ENCODE measurements at places on chromosomes 5 and 9.

DNA sequence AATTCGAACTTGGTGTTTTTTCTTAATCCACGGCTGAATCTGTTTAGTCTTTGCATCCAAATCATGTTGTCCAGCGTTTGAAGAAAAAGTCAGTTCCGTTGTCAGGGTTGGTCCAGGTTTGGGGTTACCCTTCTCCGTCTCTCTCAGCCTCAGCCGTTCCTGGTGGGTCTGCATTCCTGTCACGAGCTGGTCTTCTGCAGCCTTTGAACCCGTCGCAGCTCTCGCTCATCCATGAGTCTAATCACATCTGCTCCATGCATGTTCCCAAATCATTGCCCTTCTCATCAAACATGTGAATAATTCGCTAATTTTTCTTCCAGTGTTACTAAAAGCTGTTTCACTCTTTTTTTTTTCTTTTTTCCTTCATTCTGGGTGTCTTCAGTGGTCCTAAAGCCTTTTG lies 39.0 kb upstream of the EXOC3 start:
- DNase-seq: no peak

- DNase-seq: no peak
These were observed 280.4 kb upstream of the PTGER4 start for GRCh38 chr5:40399349-40399748.

DNA sequence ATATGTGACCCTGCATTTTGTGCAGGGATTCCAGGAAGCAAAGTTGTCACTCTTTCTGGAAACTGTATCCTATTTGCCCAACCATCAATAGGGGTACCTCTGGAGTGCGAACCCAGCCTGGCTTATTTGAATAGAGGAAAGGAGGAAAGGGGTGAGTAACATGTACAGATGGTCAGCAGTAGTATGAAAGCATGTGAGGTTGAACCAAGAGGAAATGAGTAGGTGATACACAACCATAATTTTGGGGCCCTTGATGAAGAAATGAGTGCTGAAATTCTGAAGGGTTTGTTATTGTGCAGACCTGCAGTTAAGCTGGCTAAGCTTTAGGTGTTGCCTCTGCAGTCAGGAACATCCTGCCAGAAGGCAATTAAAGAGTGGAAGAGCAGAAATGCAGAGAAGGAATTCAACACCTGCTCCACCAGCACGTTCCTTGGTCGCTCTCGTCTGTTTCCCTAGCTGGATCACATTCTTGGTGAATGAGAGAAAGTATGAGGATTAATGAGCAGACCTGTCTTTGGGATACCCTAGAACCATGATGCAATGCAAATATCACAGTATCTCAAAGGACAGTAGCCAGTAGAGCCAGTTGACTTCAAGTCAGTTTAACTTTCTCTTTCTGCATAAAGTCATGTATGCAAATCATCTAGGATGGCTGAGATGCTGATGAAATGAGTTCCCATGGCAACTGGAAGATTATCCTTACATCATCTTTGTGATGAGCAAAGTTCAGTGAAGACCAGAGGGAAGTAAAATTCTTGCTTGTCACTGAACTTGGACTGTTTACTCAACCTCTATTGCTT lies 13.2 kb upstream of the IL12B start:
- no peak for DNase-seq

DNA sequence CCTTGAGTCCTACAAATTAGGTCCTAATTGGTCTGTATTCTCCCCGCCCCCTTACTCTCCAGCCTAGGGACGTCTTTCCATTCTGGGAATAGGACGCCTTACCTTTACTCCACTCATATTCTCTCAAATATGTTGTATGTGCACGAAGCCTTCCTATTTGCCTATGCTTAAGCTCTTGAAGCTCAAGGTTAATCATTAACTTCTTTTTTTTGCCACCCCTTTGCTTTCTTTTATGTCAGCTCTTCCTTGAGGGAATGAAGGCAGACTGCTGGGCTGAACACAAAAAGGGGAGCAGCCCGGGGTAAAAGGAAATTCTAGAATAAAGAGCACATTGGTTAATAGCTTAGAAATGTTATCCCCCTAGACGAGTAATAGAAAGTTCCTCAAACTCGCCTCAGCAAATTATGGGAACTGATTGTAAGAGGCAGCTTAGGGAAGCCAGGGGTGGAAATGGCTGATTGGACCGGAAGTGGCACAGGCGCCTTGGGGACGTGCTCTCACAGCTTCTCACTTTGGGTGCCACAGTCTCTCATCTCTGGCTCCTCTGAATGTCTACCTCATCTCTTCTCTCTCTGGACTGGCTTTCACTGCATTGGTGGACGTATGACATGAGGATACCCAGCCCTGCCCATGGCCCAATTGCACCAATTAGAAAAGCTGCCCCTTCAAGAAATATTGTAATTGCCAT lies 122.3 kb upstream of the IL12B start:
- DNase-seq: no peak

DNA sequence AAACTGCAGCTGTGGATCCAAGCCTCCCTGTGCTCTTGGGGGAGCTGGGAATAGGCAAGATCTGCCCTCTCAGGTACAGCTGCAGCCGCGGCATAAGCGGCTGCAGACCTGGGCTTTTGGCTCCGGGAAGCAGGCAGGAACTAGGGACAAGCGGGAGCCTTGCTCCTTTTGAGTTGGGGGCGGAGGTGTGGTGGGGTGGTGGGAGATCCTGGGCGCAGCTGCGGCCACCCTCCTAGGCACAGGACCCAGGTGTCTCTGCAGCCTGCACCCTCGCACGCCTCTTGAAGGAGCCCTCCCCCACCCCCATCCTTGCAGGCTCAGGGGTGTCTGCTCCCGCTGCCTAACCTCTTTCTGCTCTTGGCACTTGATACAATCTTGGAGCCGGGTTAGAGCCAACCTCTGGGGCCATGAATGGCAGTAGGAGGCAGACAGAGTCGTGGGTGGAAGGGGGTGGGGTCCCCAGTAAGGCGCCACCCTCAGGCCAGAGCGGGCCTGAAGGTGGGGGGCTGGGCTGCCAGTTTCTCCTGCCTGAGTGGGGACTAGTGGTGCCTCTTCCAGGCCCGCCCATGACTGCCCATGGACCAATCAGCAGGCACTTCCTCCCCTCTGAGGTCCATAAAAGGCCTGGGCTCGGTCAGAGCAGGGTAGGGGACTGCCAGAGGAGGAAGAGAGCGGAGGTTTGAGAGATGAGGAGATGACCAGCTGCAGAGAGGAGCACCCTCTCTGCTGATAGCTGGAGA lies 267.6 kb upstream of the TNC start:
- no peak for DNase-seq

- no peak for DNase-seq
These were observed 626.7 kb downstream of the PRR16 start for GRCh38 chr5:121090822-121091221.

- DNase-seq: no peak
These were observed 719 bp downstream of the PAIP2 start for GRCh38 chr5:139342423-139342723.

GRCh38 chr9:2220036-2220435 lies 204.9 kb downstream of the SMARCA2 start:
- no peak for DNase-seq

DNA sequence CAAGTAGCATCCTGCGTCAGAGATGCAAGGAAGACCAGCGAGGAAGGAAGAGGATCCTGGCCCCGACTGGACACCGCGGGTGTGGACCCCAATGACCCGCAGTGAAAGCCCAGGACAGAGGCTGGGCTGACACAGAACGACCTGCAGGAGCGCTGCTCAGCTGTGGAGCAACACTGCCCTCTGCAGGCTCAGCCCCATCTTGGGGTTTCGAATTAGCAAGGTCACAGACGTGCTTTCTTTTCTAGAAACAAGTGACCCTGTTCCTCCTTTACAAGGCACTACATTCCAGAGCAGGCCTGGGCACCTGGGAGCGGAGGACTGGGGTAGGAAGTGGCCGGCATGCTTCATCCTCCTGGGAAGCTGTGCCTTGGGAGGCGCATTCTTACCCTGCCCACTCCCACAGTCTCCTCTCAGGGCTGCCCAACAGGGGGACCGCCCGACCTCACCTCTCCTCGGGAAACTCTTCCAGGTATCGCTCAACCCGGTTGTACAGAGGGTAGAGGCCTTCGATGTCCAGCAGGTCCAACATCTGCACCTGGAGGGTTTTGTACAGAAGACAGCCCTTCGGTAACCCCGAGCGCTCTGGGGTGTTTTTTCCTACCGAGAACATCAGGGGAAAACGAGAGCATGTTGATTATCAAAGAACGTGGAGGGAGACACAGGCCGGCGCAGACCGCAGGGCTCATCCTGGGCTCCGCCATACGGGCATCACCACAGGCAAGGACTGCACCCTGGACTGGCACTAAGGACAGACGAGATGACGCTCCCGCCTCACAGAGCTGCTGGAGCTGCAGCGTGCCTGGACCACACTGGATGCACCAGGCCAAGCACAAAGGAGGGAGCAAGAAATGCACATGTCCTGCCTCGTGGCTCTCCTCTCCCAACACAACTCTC lies 35.0 kb downstream of the IPPK start:
- no peak for DNase-seq

- DNase-seq: no peak
These were observed 1327.1 kb upstream of the C9orf72 start for GRCh38 chr9:28900406-28900805.

- no peak for DNase-seq
These were observed 6.6 kb downstream of the FIBCD1 start for GRCh38 chr9:130932255-130933079.

DNA sequence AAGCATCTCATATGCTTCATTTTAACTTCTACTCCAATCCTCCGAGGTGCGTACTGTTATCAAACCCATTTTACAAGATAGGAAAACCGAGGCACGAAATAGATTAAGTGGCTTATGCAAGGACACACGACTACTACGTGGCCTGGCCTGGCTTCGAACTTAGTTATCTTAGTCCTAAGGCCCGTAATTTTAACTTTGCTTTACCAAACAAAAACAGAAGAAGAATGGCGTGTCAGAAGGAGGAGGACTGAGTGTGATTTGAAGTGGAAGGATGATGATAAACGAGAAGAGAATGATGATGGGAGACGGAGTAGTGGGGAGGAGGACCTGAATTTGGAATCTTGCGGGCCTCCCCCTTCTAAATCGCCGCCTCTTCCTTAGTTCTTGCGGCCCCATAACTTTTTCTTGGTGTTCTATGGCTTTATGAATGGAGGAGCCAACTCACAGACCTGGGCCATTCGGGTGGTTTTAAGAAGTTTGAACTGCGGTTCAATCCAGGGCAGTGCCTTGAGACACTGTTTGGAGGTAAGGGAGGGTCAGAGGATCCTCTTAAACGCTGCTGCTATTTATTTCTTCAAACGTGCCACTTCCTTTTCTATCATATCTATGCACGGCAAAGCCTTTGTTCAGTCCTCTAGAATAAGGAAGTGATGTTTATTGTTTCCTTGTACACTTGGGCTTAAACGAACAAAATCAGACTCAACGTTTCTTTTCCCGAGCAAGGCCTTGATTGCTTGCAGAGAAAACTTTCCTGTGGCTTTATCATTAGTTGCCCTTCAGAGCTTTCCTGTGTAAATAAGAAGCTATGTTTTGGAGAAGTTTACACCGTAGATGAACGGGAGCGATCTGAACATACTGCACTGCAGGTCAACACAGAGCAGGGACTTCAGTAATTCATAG lies 795 bp downstream of the CNOT8 start:
- DNase-seq: no peak

GRCh38 chr5:98624145-98624880 lies 149.2 kb upstream of the RGMB start:
- no peak for DNase-seq

GRCh38 chr5:54861212-54861894 lies 124.0 kb downstream of the ESM1 start:
- DNase-seq: no peak

GRCh38 chr9:117317192-117317591 lies 97.7 kb downstream of the ASTN2 start:
- no peak for DNase-seq

GRCh38 chr9:82531795-82532194 lies 531.1 kb downstream of the RASEF start:
- DNase-seq: no peak

DNA sequence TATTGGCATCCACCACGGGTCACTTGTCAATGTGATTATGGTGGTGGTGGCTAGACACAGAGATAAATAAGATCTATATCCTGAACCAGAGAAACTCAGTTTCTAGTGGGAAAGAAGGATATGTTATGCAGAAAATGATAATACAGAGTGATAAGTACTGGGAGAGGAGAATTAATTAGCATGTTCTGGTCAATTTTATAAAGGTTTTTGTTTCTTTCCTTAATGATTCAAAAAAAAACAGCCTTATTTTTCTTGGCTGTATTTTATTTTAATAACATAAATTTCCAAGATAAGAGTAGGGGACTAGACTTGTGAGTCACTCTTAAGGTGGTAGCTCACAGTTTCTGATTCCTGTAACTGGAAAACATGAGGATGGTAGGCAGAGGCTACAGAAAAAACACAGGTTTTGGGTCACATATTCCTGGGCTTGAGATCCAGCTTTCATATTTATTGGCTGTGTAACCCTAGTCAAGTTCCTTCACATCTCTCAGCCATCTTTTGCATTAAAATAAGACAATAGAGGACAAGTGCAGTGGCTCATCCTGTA lies 350.3 kb upstream of the RPS23 start:
- no peak for DNase-seq

DNA sequence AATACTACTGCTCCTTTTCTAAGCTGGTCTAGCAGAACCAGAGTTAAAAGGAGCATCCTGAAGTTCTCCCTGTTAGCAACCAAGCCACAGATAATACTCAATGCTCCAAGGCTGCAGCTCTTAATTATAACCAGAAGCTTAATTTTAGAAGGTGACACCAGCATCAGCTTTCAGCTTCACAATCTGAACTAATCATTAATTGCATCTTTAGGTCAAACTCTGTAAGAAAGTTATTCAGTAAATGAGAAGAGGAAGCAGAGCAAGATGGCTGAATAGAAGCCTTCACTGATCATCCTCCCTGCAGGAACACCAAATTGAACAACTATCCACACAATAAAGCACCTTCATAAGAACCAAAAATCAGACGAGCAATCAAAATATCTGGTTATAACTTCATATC lies 38.5 kb downstream of the APBA1 start:
- no peak for DNase-seq

All from NCI-H446 (cell line).